LHCN-M2 (cell line): ENCODE measurements at places on chromosomes 13 and 19. TPM values are rescaled to one million over a fixed set of nuclear protein-coding genes. Genes with fewer than 3 reads are reported as not detected.

GRCh38 chr19:32104153-32104849 lies 241.1 kb upstream of the ZNF507 start:
- peak; percentile 12 for DNase-seq

DNA sequence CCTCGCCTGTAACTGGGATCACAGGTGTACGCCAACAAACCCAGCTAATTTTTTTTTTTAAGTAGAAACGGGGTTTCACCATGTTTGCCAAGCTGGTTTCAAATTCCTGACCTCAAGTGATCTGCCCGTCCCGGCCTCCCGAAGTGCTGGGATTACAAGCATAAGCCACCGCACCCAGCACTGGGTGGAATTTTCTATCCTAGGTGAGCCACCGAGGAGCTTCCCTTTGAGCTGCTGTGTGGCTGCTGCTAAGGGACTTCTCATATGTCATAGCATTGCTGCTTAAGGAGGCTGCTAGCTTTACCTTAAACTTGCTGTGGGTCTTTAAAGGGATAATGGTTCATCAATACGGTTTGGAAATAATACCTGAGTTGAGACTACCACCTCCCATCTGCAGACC lies 2.9 kb upstream of the AMER2 start:
- no peak for DNase-seq

- DNase-seq = no peak
Observed at GRCh38 chr13:29761815-29762214, 88.6 kb downstream of the UBL3 start.

- DNase-seq = peak; percentile 90
Observed at GRCh38 chr19:13053761-13054625, 48.7 kb downstream of the LYL1 start.

DNA sequence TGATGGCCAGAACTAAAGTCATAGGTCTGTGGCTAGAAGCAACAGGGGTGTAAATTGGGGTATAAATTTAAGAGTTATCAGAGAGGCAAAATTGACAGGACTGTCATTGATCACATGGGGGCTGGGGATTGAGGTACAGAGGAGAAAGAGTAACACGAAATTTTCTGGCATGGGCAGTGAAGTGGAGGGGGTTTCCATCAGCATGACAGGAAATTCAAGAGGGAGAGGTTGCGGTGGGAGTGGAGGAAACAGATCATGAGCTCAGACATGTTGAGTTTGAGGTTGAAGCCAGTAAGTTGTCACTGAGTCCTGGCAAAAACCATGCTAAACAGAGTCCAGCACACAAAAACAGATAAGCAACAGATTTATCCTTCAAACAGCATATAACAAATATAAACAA lies 192.1 kb upstream of the TSC22D1 start:
- DNase-seq = no peak

DNA sequence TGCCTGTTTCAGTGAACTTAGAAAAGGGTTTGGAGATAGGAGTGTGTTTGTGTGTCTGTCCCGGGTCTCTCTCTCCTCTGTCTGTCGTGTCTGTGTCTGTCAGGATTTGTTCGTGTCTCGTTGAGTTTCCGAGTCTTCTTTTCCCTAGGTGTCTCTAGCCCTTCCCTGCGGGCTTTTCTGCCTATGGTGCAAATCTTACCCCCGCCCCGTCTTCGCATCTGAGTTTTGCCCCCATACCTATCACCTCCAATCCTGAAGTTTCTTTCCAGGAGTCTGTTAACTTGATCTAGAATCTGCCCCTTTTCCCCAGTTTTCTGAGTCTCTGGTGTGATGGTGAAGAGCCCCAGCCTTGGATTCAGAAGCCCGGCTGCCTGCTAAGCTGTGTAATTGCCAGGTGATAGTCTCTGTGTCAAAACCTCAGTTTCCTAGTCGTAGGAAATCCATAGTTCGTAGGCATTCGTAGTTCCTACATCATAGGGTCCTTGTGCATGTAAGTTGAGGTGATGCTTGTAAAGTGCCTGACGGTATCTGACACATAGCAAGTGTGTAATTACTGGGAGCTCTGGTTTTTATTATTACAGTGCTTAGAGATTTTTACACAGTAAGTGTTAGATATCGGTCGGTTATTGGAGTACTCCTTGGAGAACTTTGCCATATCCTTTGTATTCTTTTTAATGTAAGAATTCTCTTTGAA lies 782 bp downstream of the EPN1 start:
- no peak for DNase-seq

GRCh38 chr19:48967346-48968178 lies 2.5 kb downstream of the FTL start:
- DNase-seq = no peak

DNA sequence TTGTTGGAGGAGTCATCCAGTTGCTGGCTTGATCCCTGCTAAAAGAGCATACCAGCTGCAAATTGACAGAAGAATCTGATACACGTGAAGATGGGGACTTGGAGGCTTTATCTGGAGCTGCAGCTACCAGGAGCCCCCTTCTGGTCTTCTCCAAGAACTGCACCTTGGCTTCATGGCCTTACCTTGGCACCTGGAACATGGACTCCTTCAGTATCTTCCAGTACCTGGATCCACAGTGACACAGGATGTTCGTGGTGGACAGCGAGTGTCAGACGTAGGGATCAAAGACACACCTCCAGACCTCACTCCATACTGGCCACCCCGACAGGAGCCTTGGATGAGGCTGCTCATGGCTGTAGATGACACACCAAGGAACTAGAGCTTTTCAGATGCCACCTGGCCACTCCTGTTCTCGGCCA lies 9.9 kb upstream of the ACSBG2 start:
- peak; percentile 78 for DNase-seq

The TEAD2 gene
- total RNA-seq = 36.9 and 39.4 TPM in 2 replicates

The NOTCH3 gene
- total RNA-seq = 10.3 and 13.8 TPM in 2 replicates

- no peak for DNase-seq
Observed at GRCh38 chr19:40457953-40458596, 7.5 kb downstream of the BLVRB start.
